ENCODE measurements at places on chromosomes 1 and 21.

DNA sequence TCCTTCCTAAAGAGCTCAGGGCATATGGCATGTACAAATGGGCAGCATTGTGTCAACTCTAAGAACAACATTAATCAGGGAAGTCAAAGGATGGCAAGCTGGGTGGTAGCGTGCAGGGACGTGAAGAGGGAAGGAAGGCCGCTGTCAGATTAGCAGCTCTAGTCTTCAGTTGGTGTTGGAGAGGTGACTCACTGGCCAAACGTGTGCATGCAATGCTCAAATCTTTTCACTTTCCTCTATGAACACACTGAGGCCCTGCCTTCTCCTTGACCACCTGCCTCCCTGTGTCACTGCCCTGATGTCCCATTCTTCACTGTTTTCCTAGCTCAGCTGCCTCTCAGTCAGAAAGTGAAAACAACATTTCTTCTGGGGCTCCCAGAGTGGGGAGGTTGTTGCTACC, 5.9 kb upstream of the PIGR start:
- DNase-seq = no peak

DNA sequence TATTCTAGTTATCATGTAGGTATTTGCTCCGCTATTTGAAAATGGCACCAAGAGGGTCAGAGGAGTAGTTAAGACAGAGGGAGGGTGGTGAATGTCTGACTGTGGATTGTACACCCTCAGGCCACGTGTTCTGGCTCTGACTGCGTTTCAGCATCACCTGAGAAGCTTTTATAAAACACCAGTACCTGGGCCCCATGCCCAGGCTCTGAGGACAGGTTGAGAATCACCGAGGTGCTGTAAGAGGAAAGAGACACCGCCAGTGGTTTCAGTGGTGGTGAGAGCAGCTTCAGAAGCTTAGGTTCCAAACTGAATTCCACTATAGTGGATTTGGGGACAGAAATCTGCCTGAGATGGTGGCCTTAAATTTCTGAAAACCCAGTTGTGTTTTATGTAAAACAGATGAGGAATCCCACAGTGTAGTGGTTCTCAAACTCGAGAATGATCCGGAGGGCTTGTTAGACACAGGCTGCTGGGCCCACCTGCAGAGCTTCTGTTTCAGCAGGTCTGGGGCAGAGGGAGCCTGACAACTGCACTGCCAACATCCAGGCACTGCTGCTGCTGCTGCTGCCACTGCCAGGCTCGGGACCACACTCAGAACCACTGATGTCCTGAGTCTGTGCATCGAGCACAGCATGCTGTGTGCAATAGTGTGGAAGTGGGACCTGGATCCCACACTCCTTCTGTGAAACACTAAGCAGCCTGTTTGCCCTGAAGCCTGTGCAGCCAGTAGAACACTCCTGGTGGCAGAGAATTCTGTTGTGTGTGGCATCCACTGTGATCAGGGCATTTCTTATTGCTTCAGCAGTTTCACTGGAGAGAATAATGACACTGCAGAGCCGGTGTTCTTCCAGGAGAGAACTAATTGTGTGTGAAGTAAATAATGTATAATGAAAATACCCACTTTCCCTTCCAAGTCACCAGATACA, 98.7 kb downstream of the SUSD4 start:
- DNase-seq = no peak

DNA sequence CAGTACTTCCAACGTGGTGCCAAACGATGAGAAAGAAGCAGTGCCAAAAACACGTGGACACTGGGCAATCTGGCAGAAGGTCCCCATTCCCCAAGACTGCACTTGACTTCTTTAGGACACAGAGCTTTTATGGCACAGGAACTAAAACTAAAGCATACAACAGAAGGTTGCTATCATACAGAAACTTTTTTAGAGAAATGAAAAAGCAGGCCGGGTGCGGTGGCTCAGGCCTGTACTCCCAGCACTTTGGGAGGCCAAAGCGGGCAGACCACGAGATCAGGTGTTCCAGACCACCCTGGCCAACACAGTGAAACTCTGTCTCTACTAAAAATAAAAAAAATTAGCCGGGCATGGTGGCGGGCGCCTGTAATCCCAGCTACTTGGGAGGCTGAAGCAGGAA, 43.0 kb downstream of the GNB1 start:
- no peak for DNase-seq

DNA sequence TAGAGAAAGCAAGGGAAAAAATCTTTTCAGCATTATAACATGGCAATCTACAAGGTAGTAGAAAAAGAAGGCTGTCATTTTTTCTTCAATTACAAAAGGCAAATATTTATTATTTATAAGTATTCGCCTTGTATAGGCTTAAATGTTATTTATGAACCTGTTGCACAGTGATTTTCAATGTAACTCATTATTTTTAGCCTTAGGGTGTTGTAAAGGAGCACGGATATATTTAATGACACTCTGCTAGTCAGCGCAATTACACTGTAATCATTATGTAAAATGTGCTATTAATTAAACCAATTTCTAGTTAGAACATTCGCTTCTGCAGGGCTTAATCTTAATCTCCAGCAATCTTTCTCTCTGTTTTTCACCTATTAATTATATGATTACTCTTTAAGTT, 145.0 kb downstream of the ATG4C start:
- DNase-seq = no peak

GRCh38 chr1:46485564-46486431, 3.8 kb upstream of the DMBX1 start:
- DNase-seq = no peak

- DNase-seq = no peak
Measured at GRCh38 chr1:156366378-156367166, 2.4 kb upstream of the RHBG start.

DNA sequence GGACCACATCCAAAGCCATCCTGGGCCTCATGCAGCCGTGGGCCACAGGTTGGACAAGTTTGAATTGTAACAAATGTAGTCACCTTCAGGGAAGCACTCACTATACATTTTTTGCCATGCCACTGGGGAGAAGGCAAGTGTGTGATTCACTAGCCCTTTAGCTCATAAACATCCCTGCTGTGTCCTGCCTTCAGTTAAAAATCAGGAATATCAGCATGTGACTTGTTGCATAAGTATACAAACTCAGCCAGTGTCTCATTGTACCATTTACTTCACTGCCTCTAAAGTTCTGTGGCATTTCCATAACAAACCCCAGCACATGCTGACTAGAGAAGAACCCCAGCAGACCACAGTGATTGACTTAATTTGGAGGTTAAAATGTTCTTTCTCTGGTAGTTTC, 142.0 kb upstream of the C1orf105 start:
- no peak for DNase-seq

DNA sequence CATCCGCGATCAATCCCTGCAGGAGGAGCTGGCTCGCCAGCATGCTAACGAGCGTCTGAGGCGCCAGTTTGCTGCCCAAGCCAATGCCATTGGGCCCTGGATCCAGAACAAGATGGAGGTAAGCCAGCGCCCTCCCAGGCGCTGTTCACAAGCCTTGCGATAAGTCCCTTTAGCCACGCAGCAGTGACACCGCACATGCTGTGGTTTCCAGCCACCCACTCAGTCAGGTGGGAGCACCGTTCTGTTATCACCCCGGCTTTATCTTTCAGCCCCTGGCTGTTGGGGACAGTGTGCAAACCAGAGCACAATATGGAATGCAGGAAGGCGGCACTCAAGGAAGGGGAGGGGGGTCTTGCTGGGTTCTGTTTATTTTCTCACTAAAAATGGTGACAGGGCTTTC, 41.1 kb upstream of the MTR start:
- no peak for DNase-seq

DNA sequence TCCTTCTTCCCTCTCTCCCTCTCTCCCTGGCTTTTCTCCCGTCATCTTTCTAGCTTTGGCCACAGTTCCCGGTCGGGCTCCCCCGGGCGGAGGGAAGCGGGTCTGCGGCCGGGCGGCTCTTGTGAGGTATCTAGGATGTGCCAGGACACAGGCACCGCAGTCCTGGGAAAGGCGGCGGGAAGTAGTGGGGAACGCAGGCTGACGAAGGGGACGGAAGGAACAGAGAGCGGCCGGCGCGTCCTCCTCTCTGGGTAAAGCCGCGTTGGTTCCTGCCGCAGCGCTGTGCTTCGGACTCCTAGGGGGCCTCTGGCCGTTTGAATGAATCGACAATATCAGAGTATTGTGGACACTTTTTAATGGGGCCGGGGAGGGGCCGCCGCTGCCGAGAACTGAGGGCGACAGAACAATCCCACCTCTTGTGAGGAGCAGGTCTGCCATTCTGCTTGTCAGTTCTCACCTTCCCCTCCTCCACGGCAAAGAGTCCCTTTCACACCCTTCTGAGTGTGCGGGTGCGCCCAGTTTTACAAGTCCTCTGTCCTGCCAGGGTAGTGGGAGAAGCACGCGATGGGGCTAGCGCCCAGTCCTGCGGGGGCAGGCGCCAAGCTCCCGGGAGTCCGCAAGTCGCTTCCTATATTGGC, 1.2 kb upstream of the LHX9 start:
- no peak for DNase-seq

DNA sequence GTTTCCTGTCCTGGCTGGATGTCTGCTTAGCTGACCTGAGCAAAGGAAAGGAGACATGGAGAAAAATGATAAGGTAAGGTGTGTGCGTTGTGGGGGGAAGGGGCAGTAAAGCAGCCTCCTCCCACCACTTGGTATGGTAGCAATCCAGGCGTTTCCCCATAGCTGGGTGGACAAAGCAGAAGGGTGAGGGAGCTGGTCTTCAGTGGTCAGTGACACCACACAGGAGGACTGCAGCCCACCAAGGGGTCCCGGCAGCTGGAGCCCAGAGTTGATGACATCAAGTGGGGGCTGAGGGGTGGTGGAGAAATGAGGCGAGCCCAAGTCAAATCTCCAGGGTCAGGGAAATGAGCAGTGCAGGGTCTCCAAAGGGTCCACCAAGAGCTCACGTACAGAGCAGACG, 69.3 kb upstream of the LRRN2 start:
- no peak for DNase-seq

- no peak for DNase-seq
Measured at GRCh38 chr21:39525129-39525528, 73.4 kb downstream of the SH3BGR start.

DNA sequence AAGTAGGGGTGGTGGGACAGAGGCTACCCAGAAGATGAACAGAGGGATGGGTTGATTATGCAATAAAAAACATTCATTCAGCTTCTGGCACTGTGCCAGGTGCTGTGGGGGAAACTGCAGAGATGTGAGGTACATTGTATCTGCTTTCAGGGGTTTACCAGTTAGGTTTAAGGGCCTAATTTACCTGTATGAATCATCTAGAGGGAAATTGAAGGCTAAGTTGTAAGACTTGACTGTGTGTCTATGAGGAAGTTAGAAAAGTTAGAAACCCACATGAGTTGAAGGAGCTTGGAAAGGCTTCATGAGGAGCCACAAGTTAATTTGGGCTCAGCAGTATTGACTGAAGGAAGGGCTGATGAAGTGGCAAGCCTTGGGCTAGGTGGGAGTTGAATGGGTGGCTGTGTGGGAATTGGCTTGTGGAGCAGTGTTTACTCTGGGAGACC, 36.7 kb upstream of the APOBEC4 start:
- no peak for DNase-seq

DNA sequence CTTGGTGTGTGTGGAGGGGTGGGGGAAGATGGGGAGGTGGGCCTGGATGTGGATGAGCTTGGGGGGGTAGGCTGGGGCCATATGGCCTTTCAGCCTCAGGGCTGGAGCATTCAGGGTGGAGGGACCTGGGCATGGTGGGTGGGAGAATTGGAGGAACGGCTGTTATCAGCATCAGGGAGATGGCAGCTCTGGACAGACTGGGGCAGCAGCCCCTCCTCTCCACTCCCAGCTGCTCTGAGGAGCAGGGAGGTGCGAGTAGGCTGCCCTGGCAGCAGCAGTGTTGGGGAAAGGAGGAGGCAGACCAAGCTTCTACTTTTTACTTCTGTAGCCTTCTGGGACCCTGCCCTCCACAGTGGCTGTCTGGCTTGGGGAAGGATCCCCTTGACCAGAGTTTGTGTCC, 10.2 kb downstream of the PPFIA4 start:
- DNase-seq = no peak

Measured in fibroblast of skin of left biceps (primary cell).